ENCODE measurements at places on chromosomes 3 and 15.

- DNase-seq = no peak
Measured at GRCh38 chr3:146823622-146824021, 218.5 kb upstream of the PLSCR5 start.

DNA sequence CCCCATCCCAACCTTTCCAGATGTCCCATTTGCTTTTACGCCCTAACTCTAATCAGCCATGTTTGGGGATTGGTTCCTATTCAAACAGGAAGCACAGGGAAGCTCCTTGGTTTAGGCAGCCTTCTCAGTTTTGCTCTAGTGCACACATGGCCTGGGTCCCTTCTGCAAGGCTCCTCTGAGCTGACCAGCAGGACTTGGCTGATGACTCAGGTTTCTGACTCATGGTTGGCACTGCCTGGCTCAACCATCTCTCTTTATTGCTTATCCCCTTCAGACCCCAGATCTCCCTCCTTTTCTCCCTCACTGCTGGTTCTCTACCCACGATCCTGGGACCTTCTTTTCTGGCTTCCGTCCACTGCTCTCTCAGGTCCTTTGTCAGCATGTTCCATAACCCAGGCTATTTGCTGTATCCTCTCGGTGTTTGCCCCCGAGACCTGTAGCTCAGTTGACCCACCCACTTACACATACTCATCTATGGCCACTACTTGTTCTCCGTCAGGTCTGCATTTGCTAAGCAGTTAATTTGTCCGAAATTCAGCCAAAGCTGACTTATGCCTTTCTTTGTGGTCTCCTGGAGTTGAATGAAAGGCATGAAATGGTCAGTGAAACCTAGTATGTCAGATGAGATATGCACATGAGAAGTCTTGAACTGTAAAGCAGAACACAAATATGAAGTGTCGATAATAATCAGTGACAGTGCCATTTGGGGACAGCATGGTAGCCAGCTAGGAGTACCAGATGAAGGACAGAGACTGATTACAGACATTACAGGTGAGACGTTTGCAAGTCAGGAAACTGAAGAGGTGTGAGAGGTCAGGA lies 323.5 kb upstream of the ROPN1 start:
- no peak for DNase-seq

GRCh38 chr15:64731012-64731804 lies 44.2 kb downstream of the RBPMS2 start:
- DNase-seq = peak; percentile 70

- peak; percentile 80 for DNase-seq
Measured at GRCh38 chr15:75049392-75049791, 26.0 kb downstream of the PPCDC start.

DNA sequence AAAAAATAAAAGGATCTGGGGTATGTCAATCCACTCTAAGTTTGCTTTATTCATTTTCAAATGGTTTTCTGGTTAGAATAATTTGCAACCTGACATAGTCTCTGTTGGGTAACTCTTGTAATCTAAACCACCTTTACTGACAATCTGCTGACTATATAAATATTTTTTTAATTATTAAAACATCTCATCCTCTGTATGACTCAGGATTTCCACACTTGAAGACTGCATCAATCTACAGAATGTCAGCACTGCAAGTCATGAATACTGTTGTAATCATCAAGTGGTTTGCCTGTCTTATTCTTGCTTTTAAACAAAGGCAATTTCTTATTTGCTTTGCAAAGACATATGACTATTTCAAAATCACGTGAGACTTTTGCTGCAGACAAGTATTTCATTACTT lies 42.1 kb downstream of the VGLL3 start:
- DNase-seq = no peak
